ENCODE measurements at places on chromosomes 7 and 10. TPM values are rescaled to one million over a fixed set of nuclear protein-coding genes. Genes with fewer than 3 reads are reported as not detected.

DNA sequence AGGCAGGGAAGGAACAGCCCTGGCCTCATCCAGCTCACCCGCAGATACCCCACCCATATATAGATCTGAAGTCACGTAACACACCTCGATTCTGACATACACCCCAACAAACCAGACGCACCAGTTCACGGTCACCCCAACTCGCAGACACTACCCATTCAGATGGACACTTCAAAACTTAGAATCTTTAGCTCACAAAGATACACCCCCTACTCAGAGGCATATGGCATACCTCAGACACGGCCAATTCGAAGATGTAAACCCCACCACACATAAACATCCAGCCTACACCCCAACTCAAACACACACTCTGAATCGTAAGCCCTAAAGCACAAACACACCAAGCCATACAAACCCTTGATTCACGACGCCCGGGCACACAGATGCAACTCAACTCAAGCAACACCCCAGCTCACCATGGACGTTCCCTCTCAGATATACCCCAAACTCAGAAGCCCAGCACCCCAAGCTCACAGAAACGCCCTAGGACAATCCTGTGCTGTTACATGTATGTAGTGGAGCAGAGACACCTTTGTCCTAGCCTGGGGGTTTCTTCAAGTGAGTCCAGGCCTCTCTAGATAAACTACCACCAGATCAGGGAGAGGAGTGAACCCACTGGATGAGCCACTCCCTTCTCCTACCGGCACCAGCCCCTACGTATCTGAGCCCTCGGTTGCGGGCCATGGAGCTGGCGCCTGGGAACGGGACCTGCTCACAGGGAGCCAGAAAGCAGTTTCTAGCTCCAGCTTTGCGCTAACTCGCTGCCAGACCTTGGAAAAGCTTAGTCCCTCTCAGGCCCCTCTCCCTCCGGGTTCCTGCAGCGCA lies 8.8 kb downstream of the PSD start:
- no peak for DNase-seq

BMPER gene
- total RNA-seq: not detected

- DNase-seq: no peak
Observed at GRCh38 chr7:82530361-82530760, 86.8 kb upstream of the CACNA2D1 start.

DNA sequence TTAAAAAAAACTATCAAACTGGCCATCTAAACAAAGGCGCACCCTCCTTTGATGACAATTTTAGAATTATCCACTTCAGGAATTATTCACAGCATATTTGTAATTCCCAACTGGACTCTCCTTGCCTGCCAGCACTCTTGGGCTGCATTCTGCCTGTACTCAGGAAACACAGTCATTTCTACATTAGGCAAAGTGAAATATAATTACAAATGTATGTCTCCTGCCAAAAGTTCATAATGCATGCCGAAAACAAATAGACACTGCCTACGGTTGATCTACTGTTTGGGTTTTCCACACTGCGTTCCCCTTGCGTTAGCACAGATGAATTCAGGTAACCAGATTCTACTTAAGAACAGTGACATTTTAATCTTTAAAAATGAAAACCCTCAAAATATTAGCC lies 1.9 kb downstream of the HGF start:
- DNase-seq: no peak

DNA sequence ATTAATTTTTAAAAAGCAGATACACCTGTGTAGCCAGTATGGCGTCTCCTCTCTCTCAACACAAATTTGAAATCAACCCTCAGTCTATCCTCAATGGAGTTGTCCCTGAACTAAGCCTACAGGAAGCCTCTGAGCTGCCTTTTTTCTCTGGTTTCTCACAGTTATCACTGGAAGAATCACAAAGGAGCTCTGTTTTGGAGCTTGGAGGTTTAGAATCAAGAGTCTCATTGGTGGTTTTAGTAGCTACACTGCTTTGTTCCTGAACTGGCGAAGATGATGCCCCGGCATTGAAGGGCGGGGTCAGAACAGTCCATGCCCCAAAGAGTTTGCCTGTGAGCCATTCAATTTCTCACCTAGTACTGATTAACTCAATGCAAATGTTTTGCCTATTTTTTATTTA lies 16.1 kb upstream of the BTRC start:
- no peak for DNase-seq

DNA sequence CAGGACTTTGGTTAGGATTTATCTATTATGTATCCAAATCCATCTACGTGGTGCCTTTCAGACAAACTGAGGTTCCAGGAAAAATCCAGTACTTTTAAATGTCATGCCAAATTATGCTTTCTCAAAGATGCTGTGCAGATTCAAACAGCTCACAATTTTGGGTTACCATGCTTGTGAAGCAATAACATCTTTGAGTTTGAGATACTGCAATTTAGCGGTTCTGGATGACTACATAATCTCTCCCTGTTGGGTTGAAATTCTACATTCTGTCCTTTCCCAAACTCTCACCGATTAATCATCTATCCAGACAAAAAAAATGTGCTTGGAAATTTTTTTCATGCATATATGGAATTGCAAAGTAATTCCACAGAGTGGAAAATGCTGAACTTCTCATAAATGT lies 3.5 kb downstream of the RHOBTB1 start:
- DNase-seq: no peak

DNA sequence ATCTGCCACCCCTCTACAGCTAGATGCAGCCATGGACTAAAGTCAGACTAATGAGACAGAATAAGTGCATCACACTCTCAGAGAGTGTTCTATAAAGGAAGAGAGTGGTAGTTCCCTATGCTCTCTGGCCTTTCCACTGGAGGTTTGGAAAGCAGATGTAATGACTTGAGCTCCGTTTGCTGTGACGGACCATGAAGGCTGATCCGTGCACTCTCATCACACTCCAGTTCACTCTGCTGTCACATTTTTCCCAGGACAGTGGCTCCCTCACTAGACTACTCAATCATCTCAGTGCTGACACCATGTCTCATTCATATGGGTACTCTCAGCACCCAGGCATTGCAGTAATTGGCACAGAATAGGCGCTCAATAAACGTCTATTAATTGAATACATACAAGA lies 20.4 kb downstream of the TRDMT1 start:
- DNase-seq: no peak

- no peak for DNase-seq
Observed at GRCh38 chr10:60733517-60733822, 44.8 kb upstream of the CDK1 start.

CNPY1 gene
- total RNA-seq: not detected

GRCh38 chr7:95478272-95479037 lies 7.3 kb upstream of the ASB4 start:
- peak; percentile 17 for DNase-seq

GRCh38 chr10:74916283-74916682 lies 89.9 kb downstream of the KAT6B start:
- no peak for DNase-seq

DNA sequence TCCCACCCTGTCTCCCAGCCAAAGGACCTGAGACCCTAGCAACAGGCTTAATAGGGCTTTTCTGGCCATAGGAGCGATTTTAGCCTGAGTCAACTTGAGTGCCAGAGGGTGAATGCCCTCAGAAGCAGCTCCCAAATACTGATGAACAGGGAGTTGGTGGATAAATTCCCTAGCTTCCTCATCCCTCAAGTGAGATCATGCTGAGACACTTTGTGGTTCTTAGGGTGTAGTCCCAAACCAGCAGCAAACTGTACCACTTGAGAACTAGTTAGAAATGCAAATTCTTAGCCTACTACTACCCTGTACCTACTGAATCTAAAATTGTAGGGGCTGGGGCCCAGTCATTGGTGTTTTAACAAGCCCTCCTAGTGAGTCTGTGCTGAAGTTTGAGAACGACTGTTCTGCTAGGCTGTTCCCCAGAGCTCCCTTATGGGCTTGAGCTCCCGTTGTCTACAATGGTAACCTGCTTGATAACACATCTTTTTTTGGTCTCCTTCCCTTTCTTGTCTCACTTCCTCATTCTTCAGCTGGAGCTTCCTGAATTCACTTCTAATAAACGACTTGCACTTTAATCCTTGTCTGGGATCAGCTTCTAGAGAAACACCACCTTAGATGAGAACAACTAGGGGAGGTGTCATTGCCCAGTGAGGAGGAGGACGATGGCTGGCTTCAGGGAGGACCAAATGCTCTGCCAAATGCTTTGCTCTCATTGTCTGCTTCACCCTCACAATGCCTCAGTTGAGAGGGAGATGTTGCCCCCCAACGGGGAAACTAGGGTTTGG lies 18.2 kb upstream of the CDH23 start:
- DNase-seq: no peak

Data from Calu3 (cell line).